ENCODE measurements at places on chromosomes 2 and 18.

DNA sequence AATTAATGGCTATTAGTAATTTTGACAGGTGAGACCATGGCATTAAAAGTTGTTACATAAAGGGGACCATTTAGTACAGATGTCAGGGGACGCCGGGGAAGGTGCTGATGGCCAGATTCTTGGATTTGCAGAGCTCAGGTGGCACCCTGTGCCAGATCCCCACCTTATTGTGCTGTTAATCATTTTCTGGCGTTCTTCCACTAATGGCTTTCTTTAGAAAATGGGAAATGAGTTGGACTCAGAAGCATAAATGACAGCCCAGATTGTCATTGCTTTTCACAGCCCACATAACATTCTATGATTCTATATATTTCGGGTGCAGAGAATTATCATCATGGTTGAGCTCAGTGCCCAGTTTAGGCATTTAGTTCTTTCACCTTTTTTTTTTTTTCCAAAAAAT lies 257.2 kb upstream of the TCF4 start:
- H3K36me3 ChIP-seq: peaks cover 3% of the 10 kb centered on the region
- no peak overlapping the region for H3K4me3 ChIP-seq
- DNase-seq: no peak
- peaks cover 22% of the 10 kb centered on the region for H3K4me1 ChIP-seq

- H3K27ac ChIP-seq: no peak overlapping the region
- H3K4me3 ChIP-seq: no peak overlapping the region
- DNase-seq: no peak
- peaks cover 9% of the 10 kb centered on the region for H3K4me1 ChIP-seq
- H3K27me3 ChIP-seq: peaks cover 4% of the 10 kb centered on the region
These were observed 952.4 kb downstream of the EPHA4 start for GRCh38 chr2:220619525-220620220.

DNA sequence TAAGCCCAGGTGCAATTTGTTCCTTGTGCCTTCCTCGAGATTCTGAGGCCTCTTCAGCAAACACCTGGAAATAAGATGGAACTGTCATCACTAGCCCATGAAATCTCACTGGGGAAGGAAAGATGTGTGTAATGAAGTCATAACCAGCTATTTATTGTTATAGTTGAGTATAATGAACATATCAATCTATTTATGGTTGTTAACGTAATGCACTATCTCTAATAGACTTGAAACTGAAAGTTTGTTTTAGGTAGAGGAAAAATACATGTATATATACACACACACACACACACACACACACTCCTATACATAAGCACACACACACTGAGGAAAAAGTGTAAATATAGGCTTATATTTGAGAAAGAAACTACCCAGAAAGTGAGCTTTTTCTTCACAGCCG lies 62.8 kb downstream of the UGGT1 start:
- no peaks in the 10 kb centered on the region for H3K27me3 ChIP-seq
- no peak overlapping the region for H3K4me3 ChIP-seq
- no peak overlapping the region for H3K27ac ChIP-seq
- DNase-seq: no peak
- H3K4me1 ChIP-seq: peaks cover 3% of the 10 kb centered on the region

DNA sequence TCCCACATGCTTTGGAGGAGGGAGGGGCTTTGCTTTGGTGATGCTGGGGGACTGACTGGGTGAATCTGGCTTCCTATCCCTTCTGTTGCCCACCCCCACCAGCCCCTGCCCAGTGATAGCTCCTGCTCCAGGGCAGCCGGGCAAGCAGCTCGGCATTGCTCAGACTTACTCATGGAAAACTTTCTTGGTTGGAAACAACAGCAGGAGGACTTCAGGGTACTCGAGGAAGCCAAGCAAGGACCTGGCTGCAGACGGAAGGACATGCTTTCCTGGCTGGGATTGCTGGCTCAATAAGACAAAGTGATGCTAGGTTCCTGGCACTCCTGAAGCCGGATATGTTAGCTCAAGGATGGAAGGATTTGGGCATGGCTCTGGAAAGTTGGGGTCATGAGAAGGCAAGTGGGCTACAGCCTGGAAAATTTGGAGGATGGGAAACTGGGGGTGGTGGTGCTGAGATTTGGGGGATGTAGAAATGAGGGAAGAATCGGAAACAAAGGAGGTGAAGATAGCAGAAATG lies 3.1 kb downstream of the SPEG start:
- no peak for DNase-seq
- H3K4me3 ChIP-seq: no peak overlapping the region
- peaks cover 16% of the 10 kb centered on the region for H3K4me1 ChIP-seq
- H3K27ac ChIP-seq: no peak overlapping the region
- H3K36me3 ChIP-seq: no peaks in the 10 kb centered on the region

DNA sequence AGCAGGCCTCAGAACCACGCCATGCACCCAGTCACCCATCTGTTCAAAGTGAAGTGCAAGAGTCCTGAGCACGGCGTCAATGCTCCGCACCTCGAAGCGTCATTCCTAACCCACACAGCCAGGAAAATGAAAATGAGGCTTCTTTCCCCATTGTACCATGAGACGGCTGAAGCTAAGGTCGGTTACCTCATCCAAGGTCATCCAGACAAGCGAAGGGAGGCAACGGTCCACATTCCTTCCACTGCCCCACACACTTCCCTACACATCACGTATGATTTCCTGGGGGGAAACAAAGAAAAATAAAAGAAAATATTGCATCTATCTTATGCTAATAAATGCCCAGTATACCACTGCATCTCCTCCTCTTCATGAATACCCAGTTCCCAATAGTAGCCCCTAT lies 113.5 kb upstream of the RAB6C start:
- H3K27ac ChIP-seq: peak overlapping the region; percentile 43
- DNase-seq: no peak
- peaks cover 33% of the 10 kb centered on the region for H3K4me1 ChIP-seq
- peaks cover 4% of the 10 kb centered on the region for H3K36me3 ChIP-seq

GRCh38 chr2:239836021-239836765 lies 188.9 kb downstream of the NDUFA10 start:
- H3K27me3 ChIP-seq: peaks cover 22% of the 10 kb centered on the region
- no peak overlapping the region for H3K27ac ChIP-seq
- no peak for DNase-seq
- peaks cover 1% of the 10 kb centered on the region for H3K4me1 ChIP-seq

DNA sequence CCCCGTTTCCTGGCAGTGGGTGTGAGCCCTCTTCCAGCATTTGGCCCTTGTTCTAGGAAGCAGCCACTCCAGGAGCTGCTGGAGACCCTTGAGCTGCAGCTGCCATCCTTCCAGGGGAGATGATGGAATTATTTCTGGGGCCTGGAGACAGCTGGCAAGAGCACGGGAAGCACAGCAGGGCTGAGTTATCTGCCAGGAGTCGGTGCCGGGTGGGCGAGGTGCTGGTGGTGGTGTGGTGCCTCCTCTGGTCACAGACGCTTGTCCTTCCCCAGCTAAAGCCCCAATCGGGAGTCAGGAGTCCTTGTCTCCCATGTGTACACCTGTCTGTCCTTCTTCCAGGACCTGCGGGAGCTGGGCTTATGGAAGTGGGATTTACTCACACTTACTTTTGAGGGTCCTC lies 36.0 kb downstream of the DPYSL5 start:
- DNase-seq: no peak
- no peak overlapping the region for H3K4me3 ChIP-seq
- peaks cover 16% of the 10 kb centered on the region for H3K27me3 ChIP-seq
- H3K36me3 ChIP-seq: no peaks in the 10 kb centered on the region
- H3K4me1 ChIP-seq: no peaks in the 10 kb centered on the region

DNA sequence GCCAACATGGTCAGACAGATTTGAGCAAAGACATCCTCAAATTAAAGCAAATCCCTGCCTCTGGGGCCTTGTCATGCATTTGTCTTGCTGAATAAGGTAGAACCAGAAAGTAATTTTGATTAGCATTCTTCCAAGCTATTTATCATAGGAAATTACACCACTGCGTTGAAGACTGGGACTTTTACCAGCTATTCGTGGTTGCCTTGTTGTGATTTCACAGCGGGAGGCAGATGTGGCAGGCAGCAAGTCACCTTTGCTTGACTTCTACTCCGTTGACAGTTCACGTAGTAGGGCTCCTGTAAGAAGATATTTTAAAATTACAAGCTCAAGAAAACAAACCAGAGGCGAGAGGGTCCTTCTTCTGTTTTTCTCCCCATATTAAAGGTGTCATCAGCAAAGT lies 80.6 kb downstream of the EN1 start:
- no peak for DNase-seq
- H3K4me3 ChIP-seq: no peak overlapping the region
- peaks cover 46% of the 10 kb centered on the region for H3K27me3 ChIP-seq
- H3K36me3 ChIP-seq: peaks cover 2% of the 10 kb centered on the region

GRCh38 chr2:124309563-124310138 lies 284.6 kb downstream of the CNTNAP5 start:
- H3K4me3 ChIP-seq: no peak overlapping the region
- peaks cover 9% of the 10 kb centered on the region for H3K27me3 ChIP-seq
- no peak for DNase-seq
- no peaks in the 10 kb centered on the region for H3K36me3 ChIP-seq

DNA sequence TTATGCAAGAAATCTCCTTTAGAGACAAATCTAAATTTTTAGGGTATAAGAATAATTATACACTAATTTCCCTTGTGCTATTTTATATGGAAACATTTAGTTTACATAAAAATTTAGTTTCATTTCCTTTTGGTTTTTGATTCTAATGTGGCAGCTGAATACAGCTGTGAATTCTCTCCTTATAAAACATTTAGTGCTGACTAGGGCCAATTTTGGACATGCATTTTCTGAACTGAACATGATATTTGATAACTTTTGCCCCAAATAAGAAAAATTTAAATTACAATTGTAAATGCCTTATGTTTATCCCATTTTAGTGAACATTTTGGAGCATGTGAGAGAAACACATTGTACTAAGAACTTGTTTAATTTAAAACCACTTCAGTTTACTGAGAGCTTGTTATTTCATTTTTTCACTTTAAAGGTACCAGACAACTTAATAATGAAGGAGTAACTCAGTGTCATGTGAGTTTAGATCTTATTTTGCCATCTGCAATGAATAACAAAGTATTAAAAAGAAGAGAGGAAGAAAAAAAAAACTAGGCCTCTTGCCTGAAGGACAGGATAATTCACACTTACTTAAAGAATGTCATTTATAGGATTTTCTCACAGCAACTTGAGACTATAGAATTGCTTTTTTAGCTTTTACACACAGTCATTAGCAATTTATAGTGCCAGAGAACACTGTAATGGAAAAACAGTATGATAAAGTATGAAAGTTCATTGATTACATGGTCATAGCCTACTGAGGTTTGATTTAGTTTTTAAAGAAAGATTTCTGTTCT lies 209.7 kb downstream of the ERBB4 start:
- no peaks in the 10 kb centered on the region for H3K27me3 ChIP-seq
- H3K27ac ChIP-seq: peak overlapping the region; percentile 5
- no peaks in the 10 kb centered on the region for H3K36me3 ChIP-seq
- H3K4me3 ChIP-seq: no peak overlapping the region
- DNase-seq: no peak

DNA sequence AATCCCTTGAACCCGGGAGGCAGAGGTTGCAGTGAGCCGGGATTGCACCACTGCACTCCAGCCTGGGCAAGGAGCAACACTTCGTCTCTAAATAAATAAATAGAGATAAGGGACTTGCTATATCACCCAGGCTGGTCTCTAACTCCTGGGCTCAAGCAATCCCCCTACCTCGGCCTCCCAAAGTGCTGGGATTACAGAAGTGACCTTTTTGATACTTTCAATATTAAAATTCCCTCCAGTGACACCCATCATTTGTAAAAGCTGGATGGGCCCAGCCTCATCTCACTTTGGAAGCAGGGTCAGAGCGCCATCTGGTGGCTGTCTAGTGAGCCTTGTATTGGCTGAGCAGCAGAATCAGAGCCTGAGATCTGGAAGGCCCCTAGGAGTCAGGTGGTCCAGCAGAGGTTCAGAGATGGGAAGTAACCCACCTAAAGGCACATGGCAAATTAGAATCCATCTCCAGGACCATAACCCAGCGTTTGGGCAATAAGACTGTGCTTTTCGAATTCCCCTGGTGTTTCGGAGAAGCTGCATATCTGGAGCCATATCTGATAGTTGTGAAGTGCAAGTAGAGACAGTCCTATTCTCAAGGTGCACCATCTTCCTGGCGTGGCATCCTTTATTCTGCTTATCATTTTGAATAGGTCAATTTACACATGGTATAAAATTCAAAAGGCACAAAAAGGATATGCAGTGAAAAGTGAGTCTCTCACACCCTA lies 18.3 kb upstream of the SLC35F6 start:
- no peak overlapping the region for H3K27ac ChIP-seq
- peak; percentile 72 for DNase-seq
- H3K4me3 ChIP-seq: no peak overlapping the region
